ENCODE measurements at places on chromosomes 5 and 9.

DNA sequence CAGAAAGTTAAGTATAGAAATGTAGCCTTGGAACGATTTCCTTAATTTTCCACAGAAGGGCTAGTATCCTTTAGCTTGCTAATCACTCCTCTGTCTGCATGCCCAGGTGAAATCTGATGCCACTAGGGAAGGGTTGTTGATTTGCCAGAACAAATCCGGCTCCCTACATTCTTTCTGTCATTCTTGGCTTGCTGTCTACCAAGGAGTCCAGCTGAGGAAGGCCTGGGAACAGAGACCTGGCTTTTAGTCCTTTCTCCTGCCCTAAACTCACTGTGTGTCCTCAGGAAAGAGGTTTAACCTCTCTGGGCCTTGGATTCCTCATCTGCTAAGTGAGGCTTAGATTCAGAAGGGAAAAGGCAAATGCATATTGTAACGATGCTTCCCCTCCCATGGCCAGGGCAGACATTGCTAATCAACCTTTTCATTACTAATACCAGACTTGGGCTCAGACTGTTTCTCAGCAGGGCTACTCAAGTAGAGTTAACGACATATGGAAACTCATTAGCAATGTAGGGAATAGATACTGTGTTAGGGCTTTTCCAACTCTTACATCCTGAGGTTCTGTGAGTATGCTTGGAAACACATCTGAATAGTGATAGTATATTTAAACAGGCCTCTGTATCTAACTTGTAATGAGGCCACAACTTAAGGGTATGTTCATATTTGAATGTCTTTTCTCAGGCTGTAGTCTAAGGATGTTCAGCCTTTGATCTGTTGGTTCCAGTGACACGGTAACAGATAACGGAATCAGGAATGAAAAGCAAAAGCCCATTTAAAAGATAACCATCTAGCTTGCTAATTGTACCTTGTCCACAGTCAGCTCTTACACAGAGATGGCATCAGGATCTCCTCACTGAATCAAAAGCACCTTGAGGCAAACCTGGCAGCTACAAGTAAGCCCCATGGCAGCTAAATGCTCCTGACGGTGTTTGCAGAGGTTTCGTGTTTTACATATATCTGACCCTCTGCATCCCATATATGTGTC is 4.1 kb downstream of the GALNT10 start:
- peak; percentile 65 for DNase-seq

DNA sequence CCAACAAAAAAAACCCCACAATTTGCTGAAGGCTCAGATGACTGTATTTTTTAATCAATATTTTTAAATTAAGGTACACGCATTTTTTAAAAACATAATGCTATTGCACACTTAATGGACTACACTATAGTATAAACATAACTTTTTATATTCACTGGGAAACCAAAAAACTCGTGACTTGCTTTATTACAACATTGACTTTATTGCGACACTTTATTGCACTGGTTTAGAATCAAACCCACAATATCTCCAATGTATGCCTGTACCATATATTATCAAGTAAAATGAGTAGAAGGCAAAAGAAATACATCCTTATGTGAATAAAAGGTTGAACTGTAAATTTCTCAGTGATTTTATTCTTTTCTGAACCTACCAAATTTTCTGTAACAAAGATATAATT is 53.7 kb downstream of the RICTOR start:
- no peak for DNase-seq

DNA sequence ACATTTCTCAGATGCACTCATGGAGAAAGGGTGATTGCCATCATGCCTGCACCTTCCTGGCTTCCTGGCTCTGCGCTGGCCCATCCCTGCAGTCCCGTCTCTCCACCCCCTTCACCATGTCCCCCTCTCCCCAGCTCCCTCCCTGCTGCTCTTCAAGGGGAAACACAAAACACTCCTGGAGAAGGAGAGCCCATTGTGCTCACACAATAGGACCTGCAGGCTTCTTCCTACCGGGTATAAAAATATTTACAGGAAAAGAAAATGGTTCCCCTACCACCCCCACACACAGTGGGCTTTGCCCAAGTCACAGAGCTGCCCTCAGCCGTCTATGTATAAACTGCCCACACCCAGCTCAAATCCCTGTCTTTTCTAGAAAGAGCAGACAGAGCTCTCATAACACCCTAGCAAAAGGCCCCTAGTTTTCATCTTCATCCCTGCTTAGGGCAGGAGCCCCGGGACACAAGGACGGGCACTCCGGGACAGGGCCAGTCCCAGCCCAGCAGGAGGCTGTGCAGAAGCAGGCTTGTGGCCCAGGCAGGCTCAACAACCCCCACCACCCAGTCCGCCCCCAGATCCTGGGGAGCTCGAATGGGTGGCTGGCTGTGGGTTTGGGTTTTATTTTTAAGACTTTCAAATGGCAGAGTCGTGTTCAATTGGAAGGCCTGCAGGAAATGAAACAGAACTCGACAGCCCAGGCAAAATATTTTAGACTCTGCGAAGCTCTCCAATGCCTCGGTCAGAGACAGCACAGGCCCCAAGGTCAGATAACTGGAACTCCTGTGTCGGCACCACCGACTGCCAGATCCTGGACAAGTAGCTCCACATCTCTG is 77.3 kb downstream of the LRSAM1 start:
- DNase-seq: no peak

GRCh38 chr5:168676501-168676900 is 97.3 kb upstream of the PANK3 start:
- DNase-seq: no peak

DNA sequence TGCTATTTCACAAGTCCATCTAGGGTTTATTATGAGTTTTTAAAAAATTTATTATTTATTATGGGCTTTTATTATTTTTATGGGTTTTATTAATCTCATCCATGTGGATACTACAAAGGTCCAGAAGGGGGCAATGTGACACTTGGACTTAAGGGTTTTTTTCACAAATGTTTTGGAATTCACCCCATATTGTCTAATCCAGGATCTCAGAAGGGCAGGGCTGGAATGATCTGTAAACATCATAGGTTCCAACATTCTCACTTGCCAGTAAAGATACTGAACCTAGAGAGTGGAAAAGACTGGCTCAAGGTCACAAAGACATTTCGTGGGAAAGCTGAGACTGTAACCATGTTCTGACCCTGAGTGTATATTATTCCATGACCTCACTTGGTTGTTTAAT is 35.6 kb downstream of the NIM1K start:
- peak; percentile 15 for DNase-seq

- DNase-seq: peak; percentile 77
Measured at GRCh38 chr5:52787600-52788504, at the start of the genes ITGA1 and PELO. Gene ITGA1, plus strand, starts transcription at chr5:52787916. Its CDS starts 438 bp downstream, at chr5:52788354. Gene PELO, plus strand, starts transcription at chr5:52787916. Its CDS starts 12,479 bp downstream, at chr5:52800395.

- DNase-seq: no peak
Measured at GRCh38 chr9:97179616-97180015, 127.8 kb upstream of the CCDC180 start.

GRCh38 chr5:157449011-157449723 is 10.8 kb upstream of the NIPAL4 start:
- DNase-seq: peak; percentile 58

DNA sequence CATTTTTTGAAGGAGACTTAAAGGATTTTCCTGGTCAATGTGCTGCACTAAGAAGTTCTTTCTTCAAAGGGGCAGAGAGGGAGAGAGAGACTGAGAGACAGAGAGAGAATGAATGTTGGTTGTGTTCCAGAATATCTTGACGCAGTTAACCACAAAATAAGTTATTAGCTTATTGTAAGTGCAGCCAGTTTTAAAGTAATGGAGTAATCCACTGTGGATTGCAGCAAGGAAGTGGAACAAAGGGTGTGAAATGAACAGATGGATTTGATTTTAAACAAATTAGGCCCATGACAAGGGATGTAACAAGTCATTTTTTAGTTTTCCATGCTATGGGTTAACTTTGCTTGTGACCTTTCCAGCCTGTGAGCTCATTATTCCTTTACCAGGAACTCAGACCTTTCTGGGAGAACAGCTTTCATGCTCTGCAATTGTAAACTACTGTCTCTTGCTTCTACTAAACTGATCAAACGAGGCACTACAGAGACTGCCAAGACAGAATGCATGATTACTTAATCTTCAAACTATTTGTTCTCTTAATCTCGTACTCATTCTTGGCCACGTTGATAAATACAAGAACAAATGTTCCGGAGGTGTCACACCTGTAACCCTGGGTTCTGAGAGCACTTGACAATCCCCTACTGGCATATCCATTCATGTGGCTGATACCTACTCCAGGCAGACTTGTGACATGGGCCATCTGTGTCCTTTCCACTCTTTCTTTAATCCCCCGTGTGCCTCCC is 131.1 kb downstream of the TLE1 start:
- DNase-seq: peak; percentile 89

DNA sequence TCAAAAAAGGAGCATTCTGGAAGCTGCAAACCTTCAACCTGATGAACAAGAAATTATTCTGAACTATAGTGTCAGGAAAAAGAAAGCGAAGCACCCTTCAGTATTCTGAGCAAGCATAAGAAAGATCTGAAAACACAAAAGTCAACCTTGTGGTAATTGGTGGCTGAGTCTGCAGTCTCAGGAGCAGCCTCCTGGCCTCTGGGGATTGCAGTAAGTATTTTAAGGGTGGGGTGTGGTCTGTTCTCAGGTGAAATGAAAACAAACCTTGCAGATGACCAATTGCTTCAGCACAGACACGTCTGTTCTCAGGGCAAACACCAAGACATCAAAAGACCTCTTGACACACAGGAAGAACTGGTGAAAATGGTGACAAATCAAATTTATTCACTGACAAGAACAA is 147.8 kb upstream of the RAPGEF1 start:
- DNase-seq: no peak

DNA sequence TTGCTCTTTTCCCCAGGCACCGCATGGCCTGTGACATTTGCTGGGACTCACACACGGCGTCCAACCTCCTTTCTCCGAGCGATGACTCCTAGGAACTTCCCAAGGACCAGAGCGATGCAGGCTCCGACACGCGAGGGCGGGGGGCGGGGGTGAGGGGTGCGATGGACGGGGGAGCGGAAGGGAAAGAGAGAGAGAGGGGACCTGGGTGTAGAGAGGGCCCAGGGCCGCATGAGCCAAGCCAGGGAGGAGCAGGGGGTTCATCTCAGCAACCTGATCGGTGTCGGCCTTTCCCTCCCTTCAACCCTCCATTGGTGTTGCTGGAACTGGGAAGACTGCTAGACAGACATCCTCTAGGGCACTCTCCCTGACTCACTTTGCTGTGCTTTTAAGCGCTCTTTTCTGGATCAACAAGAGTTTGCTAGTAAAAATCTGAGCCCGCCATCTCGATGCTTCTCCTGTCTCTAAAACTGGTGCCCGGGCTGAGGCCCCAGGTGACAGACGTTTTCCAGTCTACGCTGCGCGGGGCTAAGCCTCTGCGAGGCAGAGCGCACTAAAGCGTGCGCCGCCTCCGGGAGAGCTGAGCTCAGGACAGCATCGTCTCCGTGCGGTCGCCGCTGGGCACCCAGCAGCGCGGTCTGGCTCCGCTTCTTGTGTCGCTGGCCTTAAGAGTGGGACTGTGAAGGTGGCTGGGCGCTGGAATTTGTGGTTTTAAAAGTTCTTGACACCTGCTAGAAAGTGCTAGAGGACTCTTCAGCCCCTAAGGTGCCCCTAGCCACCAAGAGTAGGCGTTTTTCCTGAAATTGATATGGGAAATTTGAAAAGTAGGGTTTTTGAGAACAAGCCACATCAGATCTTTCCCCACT is 1.0 kb upstream of the TSLP start:
- peak; percentile 32 for DNase-seq

- peak; percentile 94 for DNase-seq
Measured at GRCh38 chr5:154162539-154163151, 27.9 kb upstream of the GALNT10 start.

DNA sequence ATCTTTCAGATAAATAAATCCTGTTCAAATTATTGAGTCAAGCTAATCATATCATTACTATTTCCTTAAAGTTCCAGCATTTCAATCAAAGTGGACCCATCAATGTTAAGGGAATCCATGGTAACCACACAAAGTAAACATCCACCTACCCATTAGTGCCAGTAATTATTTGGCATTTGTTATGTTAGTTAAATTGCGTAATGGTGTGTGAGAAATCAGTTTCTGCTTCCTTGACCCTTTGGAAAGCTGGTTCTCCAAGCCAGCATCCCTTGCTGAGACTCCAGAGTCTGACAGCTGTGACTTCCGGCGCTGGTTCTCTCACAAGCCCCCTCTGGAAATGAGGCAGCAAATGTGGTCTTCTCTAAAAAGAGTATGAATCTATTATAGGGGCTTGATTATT is 308.6 kb upstream of the EFNA5 start:
- DNase-seq: no peak

DNA sequence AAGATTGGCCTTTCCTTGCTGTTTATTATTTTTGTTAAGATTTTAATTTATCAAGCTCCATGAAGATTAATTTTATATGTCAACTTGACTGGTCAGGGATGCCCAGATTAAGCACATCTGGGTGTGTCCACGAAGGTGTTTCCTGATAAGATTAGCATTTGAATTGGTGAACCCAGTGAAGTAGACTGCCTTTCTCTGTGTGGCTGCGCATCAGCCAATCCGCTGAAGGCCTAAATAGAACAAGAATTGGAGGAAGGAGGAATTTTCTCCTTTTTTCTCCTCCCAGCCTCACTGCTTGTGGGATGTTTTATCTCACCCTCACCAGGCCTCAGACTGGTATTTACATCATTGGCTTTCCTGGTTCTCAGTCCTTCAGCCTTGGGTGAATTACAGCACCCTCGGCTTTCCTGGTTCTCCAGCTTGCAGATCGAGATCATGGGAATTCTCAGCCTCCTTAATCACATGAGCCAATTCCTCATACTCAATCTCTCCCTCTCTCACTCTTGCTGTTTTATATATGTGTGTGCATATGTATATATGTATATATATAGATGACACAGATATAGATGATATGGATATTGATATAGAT is 135.4 kb upstream of the SPEF2 start:
- no peak for DNase-seq

GRCh38 chr5:171450423-171451331 is 31.2 kb downstream of the FGF18 start:
- DNase-seq: peak; percentile 80

DNA sequence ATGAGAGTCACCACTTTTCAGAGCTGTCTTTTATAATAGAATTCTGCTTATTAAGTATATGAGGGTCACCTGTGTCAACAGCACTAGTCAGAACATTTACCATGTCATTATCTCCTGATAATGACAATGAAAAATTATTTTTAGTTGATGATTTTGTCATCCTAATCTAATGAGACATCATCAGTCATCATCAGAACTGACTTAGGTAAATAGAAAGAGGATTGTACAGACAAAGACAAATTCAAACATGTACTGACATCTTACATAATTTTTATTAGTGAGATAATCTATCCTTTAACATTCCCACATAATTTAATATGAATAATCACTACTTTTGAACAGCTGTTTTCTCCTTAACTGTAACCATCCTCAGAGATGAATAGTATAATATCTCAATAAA is 22.6 kb downstream of the CDH9 start:
- DNase-seq: peak; percentile 1
